ENCODE measurements at places on chromosomes 5 and 9.
A peak's percentile ranks its signal among the peaks of the same experiment; 100 is the strongest.

GRCh38 chr5:8184455-8185063, 315.6 kb downstream of the MTRR start:
- DNase-seq, result peak; percentile 35

GRCh38 chr9:133693703-133694529, 44.2 kb downstream of the SARDH start:
- DNase-seq, result no peak

GRCh38 chr5:10431415-10431814, 10.3 kb upstream of the ROPN1L start:
- DNase-seq, result no peak

DNA sequence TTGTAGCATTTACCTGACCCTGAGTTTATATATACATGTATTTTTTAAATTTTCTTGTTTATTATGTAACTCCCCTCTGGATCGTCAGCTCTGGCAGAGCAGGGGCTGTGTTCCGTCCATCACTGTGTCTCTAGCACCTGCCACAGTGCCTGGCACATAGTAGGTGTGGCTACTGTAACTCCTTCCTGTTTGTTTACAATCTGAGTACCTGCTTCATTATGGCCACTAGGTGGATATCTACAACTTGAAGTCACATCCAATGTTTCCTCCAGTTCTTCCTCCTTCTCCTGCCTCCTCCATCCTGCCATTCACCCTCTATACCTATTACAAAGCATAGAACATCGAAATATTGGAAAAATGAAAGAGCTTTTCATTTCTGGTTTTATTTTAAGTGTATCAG, 14.2 kb upstream of the PPP1R2B start:
- no peak for DNase-seq

DNA sequence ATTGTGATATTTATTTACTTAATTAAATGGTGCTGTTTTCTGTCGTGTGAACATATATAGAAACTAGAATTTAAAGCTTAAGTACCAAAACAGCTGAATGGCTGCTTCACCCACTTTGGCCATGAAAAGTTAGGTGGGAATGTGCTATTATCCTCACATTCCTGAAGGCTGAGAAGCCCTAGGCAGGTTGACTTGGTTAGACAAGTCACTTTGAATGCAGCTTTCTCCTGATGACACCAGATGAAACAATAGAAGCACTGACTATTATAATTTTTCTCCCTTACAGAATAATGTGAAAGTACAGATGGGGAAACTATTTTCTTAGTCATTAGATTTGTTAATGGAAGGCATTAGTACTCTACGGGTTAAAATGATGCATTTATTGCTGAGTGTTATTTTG, 65.1 kb upstream of the C5orf46 start:
- no peak for DNase-seq

DNA sequence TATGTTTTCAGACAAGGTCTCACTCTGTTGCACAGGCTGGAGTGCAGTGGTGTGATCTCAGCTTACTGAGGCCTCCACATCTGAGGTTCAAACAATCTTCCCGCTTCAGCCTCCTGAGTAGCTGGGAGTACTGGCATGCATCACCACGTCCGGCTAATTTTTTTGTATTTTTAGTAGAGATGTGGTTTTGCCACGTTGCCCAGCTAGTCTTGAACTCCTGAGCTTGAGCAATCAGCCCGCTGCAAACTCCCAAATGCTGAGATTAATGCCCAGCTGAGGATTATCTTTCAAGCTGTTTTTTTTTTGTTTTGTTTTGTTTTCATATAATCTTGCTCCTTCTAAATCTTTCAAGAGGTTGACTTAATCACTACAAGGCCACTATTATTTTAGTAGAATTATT, 47.3 kb upstream of the SLC28A3 start:
- DNase-seq, result no peak

- DNase-seq, result no peak
Observed at GRCh38 chr9:98171176-98171925, 21.1 kb downstream of the CORO2A start.

DNA sequence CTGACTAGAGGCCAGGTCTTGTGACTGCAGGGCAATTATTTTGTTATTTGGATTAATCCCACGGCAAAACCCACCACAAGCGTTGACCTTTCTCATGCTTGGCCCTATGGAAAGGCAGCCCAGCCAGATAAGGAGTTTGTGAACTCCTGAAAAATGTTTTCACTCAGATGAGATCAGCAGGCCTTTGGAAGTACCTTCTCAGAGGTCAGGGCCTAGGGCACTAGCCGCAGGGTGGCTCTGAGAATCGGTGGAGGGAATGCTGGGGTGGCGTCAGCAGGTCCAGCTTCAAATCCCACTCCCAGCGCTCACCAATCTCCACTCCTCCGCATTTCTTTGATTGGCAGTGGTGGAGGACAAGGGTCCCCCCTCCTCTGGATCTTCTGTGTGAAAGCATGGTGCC, 194.4 kb downstream of the GADD45G start:
- no peak for DNase-seq

- no peak for DNase-seq
Observed at GRCh38 chr5:87944553-87945285, 323.9 kb downstream of the TMEM161B start.

- DNase-seq, result no peak
Observed at GRCh38 chr5:158464383-158464782, 605.4 kb upstream of the CLINT1 start.

GRCh38 chr5:148730270-148730669, 75.9 kb upstream of the HTR4 start:
- no peak for DNase-seq

GRCh38 chr9:93944011-93944410, 11.1 kb downstream of the BARX1 start:
- DNase-seq, result no peak

GRCh38 chr5:121919046-121919445, 42.7 kb upstream of the SRFBP1 start:
- no peak for DNase-seq

GRCh38 chr5:147694772-147695171, 87.8 kb downstream of the JAKMIP2 start:
- DNase-seq, result no peak

- DNase-seq, result no peak
Observed at GRCh38 chr5:120447706-120448239, 16.3 kb upstream of the PRR16 start.

GRCh38 chr5:135458921-135459331, 6.8 kb upstream of the TIFAB start:
- no peak for DNase-seq

- DNase-seq, result peak; percentile 7
Observed at GRCh38 chr9:103798620-103799019, 295.5 kb upstream of the SMC2 start.

- no peak for DNase-seq
Observed at GRCh38 chr9:135559606-135560005, 1.9 kb upstream of the PAEP start.

GRCh38 chr9:13113216-13113615, 166.3 kb downstream of the MPDZ start:
- DNase-seq, result no peak

- no peak for DNase-seq
Observed at GRCh38 chr9:133731876-133732638, 6.1 kb downstream of the SARDH start.
